ENCODE measurements at places on chromosomes 2 and 18. TPM values are rescaled to one million over a fixed set of nuclear protein-coding genes. Genes with fewer than 3 reads are reported as not detected.

DNA sequence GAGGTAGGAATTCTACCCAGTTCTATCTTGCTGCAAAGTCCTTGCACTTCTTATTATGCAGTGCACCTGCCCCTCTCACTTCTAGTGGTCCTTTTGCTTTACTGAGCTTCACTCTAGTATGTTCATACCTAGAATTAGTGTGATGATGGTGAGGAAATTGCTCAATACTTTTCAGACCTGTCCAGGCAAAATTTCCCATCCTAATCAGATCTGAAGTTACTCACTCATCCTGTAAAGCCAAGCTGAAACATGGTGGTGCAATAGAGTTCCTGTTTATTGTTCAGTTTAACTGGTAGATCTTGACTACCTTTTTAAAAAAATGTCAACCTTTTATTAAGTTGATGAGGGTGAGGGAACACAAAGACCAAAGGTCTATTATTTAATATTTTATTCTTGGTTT lies 12.6 kb upstream of the FIGN start:
- H3K4me1 ChIP-seq, result no peaks in the 10 kb centered on the region
- H3K27me3 ChIP-seq, result no peaks in the 10 kb centered on the region
- no peak overlapping the region for H3K27ac ChIP-seq
- H3K36me3 ChIP-seq, result no peaks in the 10 kb centered on the region
- DNase-seq, result no peak
- no peak overlapping the region for H3K4me3 ChIP-seq

GRCh38 chr2:74385396-74385795 lies 5.3 kb upstream of the DCTN1 start:
- peak overlapping the region; percentile 26 for H3K27ac ChIP-seq
- no peaks in the 10 kb centered on the region for H3K27me3 ChIP-seq
- H3K36me3 ChIP-seq, result peaks cover 3% of the 10 kb centered on the region
- no peak for DNase-seq

GRCh38 chr2:176997074-176997791 lies 215.4 kb upstream of the HNRNPA3 start:
- H3K36me3 ChIP-seq, result no peaks in the 10 kb centered on the region
- no peak overlapping the region for H3K27ac ChIP-seq
- H3K4me1 ChIP-seq, result no peaks in the 10 kb centered on the region
- no peaks in the 10 kb centered on the region for H3K27me3 ChIP-seq

ST6GAL2 gene
- not detected for total RNA-seq

CROCC2 gene
- not detected for total RNA-seq
